ENCODE measurements at places on chromosomes 12 and 14. TPM values are rescaled to one million over a fixed set of nuclear protein-coding genes. Genes with fewer than 3 reads are reported as not detected.

DNA sequence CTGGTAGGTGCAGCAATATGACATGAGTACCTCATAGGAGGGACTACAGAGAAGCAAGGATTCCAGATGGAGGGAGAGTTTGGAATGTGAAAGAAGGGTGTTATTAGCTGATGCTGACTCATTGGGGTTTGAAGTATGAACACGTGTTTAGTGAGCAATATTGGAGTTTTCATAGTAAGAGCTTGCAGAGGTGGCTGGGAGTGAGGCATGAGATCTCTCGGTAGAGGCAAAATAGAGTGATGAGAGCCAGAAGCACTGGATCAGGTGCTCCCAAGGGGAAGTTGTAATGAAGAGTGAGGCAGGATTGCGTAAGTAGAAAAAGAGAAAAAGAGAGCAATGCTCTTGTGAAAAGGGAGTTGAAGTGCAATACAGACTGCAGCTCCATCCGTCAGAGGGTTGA, 42.1 kb downstream of the MGST1 start:
- peak; percentile 74 for DNase-seq

DNA sequence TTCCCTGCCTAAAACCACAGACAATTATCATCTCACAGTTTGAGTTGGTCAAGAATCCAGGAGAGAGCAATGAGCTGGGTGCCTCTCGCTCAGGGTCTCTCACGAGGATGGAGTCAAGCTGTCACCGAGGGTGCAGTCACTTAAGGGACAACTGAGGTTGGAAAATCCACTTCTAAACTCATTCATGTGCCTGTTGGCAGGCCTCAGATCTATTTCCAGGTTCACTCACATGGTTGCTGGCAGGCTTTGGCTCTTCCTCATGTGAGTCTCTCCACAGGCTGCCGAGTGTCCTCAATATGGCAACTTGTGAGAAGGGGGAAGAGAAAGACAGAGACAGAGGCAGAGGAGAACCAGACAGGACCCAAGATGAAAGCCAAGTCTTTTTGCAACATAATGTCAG, 10.5 kb upstream of the OR10P1 start:
- no peak for DNase-seq

GRCh38 chr12:20415028-20415427, 46.7 kb downstream of the PDE3A start:
- no peak for DNase-seq

DNA sequence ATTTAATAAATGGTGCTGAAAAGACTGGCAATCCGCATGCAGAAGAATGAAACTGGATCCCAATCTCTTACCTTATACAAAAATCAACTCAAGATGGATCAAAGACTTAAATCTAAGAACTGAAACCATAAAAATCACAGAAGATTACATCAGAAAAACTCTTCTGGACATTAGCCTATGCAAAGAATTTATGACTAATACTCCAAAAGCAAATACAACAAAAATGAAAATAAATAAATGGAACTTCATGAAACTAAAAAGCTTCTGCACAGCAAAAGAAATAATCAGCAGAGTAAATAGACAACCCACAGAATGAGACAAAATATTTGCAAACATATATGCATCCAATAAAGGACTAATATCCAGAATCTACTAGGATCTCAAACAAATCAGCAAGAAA, 14.3 kb upstream of the CLEC1A start:
- no peak for DNase-seq

DNA sequence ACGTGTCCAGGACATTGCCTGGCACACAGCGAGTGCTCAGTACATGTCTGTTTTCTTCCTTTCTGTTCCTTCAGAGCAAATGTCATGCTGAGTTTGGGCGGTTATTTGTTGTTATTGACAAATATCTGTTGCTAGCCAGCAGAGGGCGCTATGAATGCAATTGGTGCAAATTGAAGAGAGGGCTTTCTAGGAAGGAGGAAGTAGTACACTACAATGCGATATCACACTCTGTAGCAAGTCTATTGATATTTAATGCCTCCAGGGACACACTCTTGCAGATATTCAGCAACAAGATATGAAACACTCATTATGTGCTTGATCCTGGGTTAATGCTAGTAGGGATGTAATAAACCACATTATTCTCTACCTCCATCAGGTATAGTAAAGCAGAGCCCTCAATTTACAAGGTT, 267.3 kb upstream of the SRRM4 start:
- no peak for DNase-seq

DNA sequence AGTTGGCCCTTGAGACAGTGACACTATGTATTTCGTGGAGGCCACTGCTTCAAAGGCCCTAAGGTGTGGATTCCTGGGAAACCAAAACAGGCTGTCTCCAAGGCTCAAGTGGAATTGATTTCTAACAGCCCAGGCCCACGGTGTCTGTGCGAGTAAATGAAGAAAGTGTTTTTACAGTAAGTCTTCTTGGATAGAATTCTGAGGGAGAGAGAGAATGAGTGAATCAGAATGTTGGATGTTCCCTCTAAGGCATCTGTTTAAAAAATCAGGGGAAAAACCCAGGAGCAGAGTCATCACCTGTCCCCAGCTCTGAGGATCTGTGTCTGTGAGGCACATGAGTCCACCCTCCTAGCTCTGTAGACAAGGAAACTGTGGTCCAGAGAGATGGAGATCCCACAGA, 22.3 kb upstream of the BDKRB1 start:
- no peak for DNase-seq

DNA sequence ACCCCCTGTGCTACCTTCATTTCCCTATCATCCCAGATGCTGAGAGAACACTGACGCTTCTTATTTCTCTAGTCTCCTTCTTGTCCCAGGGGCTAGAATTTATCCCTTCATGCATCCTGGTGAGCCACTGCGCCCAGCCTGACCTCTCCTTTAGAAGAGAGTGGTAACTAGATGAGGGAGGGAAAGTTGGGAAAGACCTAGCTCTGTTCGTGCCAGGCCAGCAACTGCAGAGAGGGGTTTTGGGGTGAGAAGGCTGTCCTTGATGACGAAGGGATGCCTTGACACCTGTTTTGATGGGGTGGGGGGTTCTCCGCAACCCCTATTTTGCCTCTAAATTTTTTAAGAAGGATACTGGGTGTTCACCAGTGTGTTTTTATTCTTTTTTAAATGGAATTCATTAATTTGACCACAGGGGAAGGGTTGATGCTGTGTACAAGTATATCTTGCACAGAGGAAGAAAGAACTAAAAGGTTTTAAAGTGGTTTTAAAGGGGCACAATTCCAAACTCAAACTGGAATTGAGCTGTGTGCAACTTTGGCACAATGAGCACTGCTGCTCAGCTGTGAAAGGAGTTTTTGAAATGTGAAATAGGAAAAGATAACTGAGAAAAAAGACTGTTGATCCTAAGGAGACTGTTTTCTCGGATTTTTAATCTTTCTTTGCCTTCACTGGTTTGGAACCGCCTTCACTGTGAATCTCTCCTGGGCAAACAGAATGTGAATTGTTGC, 7.0 kb upstream of the MMP19 start:
- DNase-seq, result no peak

DNA sequence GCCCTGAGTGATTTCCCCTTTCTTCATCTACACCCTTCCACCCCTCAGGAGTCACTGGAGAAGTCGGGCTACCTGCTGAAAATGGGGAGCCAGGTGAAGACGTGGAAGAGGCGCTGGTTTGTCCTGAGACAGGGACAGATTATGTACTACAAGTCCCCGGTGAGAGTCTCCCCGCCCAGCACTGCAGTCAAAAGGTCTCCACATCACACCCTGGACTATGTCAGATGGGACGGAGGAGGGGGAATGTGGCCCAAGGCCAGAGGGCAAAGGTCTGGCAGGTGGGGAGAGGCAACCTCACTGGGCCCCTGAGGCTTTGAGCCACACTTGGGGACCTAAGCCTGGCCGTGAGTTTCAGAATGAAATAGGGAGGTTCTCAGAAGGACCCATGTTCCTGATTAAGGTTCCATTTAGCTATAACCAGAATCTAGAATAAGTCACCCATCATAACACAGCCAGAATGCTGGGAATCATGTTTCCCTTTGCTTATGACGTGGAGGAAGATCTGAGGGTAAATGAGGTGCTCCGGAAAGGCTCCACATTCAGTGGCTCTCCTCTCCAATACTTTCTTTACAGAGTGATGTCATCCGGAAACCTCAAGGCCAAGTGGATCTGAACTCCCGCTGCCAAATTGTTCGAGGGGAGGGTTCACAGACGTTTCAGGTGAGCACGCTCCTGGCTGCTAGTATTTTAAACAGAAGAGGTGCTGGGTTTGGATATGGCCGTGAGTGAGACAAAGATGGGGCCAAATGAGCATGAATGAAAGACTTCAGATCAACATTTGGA, 26.6 kb downstream of the PIGH start:
- DNase-seq, result no peak

DNA sequence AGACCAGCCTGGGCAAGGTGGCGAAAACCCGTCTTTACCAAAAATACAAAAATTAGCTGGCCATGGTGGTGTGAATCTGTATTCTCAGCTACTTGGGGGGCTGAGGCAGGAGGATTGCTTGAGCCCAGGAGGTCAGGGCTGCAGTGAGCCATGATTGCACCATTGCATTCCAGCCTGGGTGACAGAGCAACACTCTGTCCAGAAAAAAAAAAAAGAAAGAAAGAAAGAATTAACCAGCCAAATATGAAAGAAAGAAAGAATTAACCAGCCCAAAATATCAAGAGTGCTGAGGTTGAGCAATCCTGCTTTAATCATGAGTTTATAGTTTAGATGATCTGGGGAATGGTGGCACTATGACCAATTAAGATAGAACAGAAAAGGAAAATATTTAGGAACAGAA, 3.5 kb upstream of the ACTN1 start:
- peak; percentile 31 for DNase-seq

Gene PLEKHD1
- total RNA-seq, result not detected

Gene BEST3
- not detected for total RNA-seq

Gene HOXC4
- not detected for total RNA-seq

Gene SLCO1C1
- not detected for total RNA-seq

Gene PLEKHH1
- 0.08 TPM for total RNA-seq
